H1 (cell line): ENCODE measurements at places on chromosomes 13 and 19.

GRCh38 chr19:52336791-52337381 lies 843 bp downstream of the ZNF610 start:
- H3K4me1 ChIP-seq: no peaks in the 10 kb centered on the region
- peaks cover 4% of the 10 kb centered on the region; the same call in 1 of the 2 replicates for H3K36me3 ChIP-seq
- no peaks in the 10 kb centered on the region for H3K27me3 ChIP-seq
- DNase-seq: no peak
- peak overlapping the region; percentile 94 for H3K4me3 ChIP-seq

- no peak overlapping the region for H3K27ac ChIP-seq
- H3K4me1 ChIP-seq: no peaks in the 10 kb centered on the region
- DNase-seq: no peak
- no peak overlapping the region for H3K4me3 ChIP-seq
- no peaks in the 10 kb centered on the region for H3K36me3 ChIP-seq
- no peaks in the 10 kb centered on the region for H3K27me3 ChIP-seq
These were observed 94.5 kb upstream of the GPR12 start for GRCh38 chr13:26855071-26855470.

- H3K27me3 ChIP-seq: no peaks in the 10 kb centered on the region
- no peaks in the 10 kb centered on the region for H3K36me3 ChIP-seq
- no peak overlapping the region for H3K4me3 ChIP-seq
- H3K4me1 ChIP-seq: peaks cover 11% of the 10 kb centered on the region
- DNase-seq: no peak
- no peak overlapping the region for H3K27ac ChIP-seq
These were observed 3.0 kb upstream of the GRAMD1A start for GRCh38 chr19:34997071-34997617.

DNA sequence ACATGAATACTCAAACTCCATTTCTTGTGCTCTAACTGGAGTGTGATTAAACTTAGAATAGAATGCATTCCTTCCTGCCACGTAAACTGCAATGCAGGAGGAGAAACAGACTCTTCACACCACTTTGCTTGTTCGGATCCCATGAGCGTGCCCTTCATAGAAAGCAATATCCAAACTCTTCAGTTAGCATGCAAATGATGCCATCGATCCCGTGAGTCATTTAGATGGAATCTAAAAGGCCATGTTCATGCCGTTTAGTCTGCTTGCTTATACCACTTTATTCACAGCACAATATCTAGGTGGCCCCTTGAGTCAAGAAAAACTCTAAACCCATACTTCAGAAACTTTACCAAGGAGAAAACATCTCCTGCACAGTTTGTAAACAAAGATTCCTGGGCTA lies 225.8 kb downstream of the OXGR1 start:
- no peaks in the 10 kb centered on the region for H3K36me3 ChIP-seq
- peaks cover 9% of the 10 kb centered on the region; the same call in 1 of the 2 replicates for H3K4me1 ChIP-seq
- no peaks in the 10 kb centered on the region for H3K27me3 ChIP-seq
- no peak overlapping the region for H3K4me3 ChIP-seq

DNA sequence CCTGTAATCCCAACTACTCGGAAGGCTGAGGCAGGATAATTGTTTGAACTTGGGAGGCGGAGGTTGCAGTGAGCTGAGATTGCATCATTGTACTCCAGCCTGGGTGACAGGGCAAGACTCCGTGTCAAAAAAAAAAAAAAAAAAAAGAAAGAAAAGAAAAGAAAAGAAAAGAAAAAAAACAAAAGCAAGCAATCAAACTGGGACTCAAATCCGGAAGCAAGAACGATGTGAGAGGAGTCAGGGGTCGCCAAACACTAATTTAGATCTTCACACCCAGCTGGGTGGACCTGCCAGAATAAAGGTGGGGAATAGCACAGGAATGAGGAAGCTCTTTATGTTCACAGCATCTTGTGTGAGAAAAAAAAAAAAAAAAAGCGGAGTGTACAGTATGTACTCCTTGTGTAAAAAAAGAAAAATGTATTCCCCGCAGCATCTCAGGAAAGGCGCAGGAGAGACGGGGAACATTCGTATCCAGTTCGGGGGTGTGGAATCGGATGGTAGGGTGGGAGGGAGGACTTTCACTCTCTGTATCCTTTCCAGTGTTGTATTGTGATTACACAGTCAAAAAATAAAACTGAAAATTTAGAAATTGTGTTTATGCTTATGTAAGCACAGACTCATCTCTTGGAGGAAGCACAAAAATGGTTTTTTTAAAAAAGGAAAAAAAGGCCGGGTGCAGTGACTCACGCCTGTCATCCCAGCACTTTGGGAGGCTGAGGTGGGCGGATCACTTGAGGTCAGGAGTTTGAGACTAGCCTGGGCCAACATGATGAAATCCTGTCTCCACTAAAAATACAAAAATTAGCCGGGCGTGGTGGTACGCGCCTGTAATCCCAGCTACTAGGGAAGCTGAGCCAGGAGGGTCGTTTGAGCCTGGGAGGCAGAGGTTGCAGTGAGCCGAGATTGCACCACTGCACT lies 7.6 kb downstream of the DNAJB1 start:
- no peak for DNase-seq
- no peaks in the 10 kb centered on the region for H3K27me3 ChIP-seq
- H3K36me3 ChIP-seq: peaks cover 17% of the 10 kb centered on the region
- no peak overlapping the region for H3K4me3 ChIP-seq
- H3K4me1 ChIP-seq: no peaks in the 10 kb centered on the region

DNA sequence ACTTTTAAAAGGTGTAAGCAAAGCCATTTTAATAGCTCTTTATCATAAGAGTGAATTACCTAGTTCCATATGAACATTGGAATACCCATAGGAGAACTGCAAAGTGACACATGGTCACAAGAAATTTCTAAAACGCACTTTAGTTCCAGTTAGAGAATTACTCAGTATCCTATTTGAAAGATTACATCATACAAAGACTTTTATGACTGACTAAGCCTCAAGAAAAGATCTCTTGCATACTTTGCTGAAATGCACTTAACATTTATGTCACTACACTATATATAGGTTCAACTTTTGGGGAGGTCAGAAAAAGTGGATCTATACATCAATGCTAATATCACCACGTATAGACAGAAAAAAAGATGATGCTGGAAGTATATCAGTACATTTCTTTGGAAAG lies 7.1 kb downstream of the PCDH9 start:
- H3K4me3 ChIP-seq: no peak overlapping the region
- no peaks in the 10 kb centered on the region for H3K36me3 ChIP-seq
- H3K27me3 ChIP-seq: no peaks in the 10 kb centered on the region
- peaks cover 2% of the 10 kb centered on the region; the same call in 1 of the 2 replicates for H3K4me1 ChIP-seq
- DNase-seq: no peak

DNA sequence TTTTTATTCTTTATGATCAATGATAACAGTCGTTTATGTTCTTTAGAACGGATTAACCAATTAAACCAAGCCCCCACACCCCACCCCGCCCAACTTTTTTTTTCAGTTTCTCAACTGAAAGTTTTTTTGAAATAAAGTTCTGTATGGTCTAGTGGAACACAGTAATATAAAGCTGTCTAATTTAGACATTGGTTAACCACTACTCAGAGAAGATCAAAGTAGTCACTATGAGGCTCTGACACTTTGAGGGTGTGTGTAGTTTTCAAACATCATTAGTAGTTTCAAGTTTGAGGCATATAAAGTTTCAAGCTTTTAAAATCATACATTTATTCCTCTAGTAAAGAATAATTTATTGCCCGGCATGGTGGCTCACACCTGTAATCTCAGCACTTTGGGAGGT lies 413.2 kb downstream of the EFNB2 start:
- no peaks in the 10 kb centered on the region for H3K4me1 ChIP-seq
- H3K4me3 ChIP-seq: no peak overlapping the region
- no peak for DNase-seq
- H3K27me3 ChIP-seq: no peaks in the 10 kb centered on the region
- no peaks in the 10 kb centered on the region for H3K36me3 ChIP-seq

DNA sequence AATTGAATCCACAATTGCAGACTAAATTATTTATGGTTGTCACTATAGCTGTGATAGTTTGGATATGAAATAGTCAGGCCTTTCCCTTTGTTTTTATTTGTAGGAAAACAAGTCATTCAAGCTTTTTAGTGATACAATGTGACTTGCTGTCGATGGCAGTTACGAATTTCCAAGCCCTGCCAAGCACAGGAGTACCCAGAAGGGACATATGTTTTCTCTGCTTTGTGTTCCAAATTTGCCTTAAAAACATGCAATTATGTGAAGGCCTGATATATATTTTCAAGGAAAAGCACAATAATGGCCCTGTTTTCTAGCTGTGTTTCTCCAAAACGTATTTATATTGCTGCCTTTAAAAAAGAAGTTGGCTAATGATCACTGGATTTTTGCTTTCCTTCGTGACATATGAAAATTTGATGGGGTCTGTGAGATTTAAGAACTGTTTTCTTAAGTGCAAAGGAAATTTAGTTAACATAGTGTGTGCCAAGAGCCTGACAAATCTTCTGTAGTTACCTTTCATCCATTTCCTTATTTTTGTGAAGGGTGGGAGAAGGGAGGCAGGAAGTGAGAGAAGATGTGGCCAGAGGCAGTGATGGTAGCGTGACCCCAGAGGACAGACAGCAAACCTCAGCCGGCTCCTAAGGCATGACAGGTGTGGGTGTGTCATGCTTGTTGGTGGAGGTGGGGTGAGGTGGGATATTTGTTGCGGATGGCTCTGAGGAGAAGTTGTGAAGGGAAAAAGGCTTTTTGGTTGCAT lies 79.6 kb downstream of the TEX26 start:
- no peaks in the 10 kb centered on the region for H3K36me3 ChIP-seq
- H3K4me1 ChIP-seq: peaks cover 10% of the 10 kb centered on the region
- H3K27ac ChIP-seq: no peak overlapping the region
- no peak for DNase-seq
- no peaks in the 10 kb centered on the region for H3K27me3 ChIP-seq
- H3K4me3 ChIP-seq: no peak overlapping the region

DNA sequence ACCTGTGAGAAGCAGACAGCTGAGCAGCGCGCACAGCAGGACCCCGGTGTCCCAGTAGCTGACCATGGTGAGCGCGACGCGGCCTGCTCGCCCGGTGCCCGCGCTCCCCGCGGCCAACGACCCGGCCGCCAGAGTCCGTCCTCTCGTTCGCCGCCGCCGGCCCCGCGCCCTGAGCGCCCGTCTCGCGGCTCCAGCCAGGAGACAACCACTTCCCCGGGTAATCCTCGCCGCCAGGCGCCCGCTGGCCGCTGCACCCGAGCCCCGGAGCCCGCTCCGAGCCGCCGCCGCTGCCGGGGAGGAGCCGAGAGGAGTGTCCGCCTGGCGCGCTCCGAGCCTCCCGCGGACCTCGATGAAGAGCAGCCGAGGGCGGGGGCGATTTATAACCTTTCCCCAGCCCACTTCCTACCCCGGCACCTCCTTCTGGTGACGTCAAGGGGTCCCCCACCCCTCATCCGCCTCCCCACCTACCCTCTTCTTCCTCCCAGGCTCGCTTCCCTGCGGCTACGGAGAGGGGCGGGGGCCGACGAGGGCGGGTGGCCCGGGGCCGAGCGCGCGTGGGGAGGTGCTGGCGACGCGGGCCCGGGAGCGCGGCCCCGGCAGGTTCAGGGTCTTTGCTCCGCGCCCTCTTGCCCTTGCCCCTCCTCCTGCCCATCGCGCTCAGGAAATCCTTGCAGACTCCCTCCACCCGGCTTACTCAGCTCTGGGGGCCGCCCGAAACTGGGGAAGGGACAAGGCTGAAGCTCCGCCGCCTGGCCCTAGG lies at the start of gene FLT1:
Gene FLT1 (minus strand): TSS at position 351 of the 760 bp plus-strand sequence. CDS start 285 bp downstream, at position 66.
- peaks cover 13% of the 10 kb centered on the region for H3K4me1 ChIP-seq
- H3K27me3 ChIP-seq: no peaks in the 10 kb centered on the region
- DNase-seq: peak; percentile 39
- no peaks in the 10 kb centered on the region for H3K36me3 ChIP-seq
- H3K4me3 ChIP-seq: peak within 1 kb of the TSS; percentile 94
- H3K27ac ChIP-seq: no peak within 1 kb of the TSS; the same call in 1 of the 2 replicates

DNA sequence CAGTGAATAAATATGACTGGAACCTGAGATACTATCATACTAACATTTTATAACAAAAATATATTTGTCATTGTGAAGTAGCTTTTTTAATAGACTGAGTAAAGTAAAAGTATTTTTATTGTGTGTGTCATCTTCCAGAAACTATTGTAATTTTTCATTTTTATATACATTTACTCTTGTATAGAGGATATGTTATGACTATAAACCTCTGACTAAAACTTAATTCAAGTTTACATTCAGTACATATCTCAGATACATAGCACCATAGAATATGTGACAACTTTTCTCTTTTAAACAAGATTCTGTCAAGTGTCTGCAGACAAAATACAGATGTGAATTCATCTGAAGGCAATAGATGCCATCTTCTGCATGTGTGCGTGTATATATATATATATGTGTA lies 704.3 kb downstream of the SLITRK1 start:
- no peak overlapping the region for H3K4me3 ChIP-seq
- H3K4me1 ChIP-seq: no peaks in the 10 kb centered on the region; the same call in 1 of the 2 replicates
- no peaks in the 10 kb centered on the region for H3K27me3 ChIP-seq
- no peak overlapping the region for H3K27ac ChIP-seq
- no peak for DNase-seq

DNA sequence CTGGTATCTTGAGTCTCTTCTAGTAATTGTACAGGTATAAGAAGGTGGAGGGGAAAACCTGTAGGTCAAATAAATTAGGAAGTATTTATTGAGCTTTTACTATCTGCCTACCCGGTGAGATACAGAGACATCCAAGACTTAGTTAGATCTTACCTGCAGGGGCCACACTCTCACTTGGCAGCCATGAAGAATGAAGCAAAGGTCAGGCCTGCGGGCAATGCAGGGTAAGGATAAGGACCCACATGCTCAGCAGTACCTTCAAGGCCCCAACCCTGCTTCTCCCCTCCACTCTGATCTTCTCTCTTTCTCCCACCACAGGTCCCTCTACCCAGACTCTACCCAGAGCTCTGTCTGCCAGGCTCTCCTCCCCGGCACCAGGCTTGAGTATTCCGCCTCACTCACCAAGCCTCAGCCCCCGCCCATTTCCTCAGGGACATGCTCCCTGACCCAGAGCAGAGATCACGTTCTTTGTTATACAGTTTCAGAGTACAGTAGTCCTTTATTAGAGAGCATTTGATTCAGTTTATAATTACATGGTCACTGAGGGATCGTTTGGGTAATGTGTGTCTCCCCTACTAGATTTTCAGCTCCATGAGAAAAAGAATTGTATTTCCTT lies 18.9 kb upstream of the CLDN10 start:
- H3K36me3 ChIP-seq: no peaks in the 10 kb centered on the region
- H3K27ac ChIP-seq: peak overlapping the region; percentile 56; the same call in 1 of the 2 replicates
- peaks cover 2% of the 10 kb centered on the region; the same call in 1 of the 2 replicates for H3K4me1 ChIP-seq
- DNase-seq: peak; percentile 54
- H3K27me3 ChIP-seq: no peaks in the 10 kb centered on the region

DNA sequence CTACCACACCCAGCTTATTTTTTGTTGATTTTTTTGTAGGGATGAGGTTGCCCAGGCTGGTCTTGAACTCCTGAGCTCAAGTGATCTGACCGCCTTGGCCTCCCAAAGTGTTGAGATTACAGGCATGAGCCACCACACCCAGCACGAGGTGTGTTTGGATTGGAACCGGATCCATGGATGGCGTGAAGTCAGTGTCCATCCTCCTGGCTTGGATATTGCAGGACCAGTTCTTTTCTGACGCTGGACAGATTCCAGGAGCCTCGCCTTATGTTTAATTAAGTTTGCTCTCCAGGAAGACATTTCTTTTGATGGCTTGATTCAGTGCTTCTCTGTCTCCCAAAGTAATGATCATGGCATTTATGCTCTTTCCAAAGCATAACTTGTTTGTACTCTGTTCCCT lies 14.4 kb upstream of the RFXAP start:
- no peaks in the 10 kb centered on the region for H3K27me3 ChIP-seq
- DNase-seq: no peak
- H3K27ac ChIP-seq: no peak overlapping the region
- H3K4me3 ChIP-seq: no peak overlapping the region
- H3K4me1 ChIP-seq: no peaks in the 10 kb centered on the region
